Fibroblast of the aortic adventitia (primary cell): ENCODE measurements at places on chromosomes 13 and 19. TPM values are rescaled to one million over a fixed set of nuclear protein-coding genes. Genes with fewer than 3 reads are reported as not detected.

DNA sequence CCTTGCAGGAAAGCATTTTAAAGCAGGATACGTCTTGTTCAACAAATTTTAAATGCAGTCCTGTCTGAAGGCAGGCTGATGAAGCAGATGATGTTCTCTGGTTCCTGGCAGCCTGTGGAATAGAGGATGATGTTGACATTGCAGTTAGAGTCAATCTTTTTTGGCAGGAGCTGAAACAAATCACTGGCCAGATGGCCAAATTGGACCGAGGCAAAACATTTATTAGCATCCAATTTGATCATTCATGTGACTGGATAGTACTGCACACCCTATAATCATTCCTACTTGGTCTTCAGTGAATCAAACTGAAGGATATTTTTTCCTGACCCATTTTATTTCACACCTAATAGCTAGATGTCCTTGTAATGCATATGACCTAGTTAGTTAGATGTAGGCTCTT is 172.2 kb upstream of the SLC10A2 start:
- no peak for DNase-seq

CSNK1G2 gene
- 29.6 and 47.5 TPM in 2 replicates for total RNA-seq

EDNRB gene
- 1.3 and 23.3 TPM in 2 replicates for total RNA-seq

DNA sequence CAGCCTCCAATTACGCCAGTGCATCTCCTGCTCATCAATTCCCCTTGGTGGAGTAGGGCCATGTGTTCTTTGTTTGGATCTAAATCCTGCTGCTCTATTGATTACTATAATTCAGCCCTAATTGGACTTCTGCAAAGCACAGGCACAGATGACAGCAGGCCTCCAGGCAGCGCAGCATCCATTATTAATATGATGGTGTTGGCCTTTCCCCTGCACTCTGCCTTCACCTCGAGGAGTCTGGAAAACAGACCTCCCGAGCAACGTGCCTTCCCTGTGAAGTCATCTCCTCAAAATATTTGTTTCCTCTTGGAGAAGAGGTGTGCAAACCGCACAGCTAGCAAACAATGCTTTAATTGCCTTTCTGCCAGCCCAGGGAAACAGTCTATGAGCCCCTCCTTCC is 92.5 kb downstream of the UQCRFS1 start:
- DNase-seq, result no peak

RFX2 gene
- 10.7 and 14.2 TPM in 2 replicates for total RNA-seq

DNA sequence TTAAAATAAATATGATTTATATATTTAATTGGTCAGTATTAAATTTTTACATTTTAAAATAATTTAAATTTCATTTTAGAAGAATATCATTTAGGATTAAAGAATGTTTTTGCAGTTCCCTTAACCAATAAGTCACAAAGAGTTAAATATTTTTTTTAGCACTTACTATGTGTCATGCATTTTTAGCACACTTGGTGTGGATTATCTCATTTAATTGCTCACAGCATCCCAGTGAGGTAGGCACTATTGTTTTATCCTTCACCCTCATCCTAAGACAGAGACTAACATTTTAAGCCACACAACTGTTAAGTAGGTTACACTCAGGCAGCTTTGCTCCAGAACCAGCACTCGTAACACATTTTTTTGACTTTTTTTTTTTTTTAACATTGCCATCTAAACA is 78.2 kb downstream of the URI1 start:
- DNase-seq, result no peak

FAM216B gene
- total RNA-seq, result 0.25 TPM in 1 of 2 replicates, not detected in the other

DNA sequence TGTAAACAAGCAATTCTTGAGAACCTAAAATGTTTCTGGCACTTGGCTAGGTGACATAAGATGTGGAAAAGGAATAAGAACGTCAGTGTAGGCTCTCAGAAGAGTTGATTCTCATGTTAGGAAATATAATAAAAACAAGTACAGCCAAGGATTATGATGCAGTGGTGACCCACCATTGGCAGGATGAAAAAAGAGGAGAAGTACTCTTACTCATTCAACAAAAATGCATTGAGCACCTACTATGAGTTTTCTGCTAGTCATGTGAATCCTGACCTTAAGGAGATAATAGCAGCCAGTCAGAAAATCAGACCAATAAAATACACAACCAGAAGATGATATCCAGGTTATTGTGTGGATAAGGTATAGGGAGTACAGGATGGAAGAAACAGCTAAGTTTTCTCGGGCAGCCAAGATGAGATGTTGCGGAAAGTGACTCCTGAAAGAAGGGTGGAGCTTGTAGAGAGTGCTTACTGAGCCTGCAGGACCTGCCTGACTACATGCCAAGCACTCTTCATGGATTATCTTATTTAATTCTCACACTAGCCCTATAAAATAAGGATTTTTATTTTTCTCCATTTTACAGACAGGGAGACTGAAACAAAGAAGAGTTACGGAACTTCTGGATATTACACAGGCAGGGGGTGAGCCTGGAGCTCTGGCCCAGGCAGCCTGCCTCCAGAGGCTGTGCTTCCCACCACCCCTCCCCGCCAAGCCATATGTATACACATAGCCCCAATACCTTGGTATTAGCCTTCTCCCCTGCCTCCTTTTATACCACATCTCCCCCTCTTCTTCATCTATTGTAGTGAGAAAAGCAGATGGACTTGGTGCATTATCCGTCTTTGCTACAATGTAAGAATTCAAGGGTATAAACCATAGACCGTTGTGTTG is 58.0 kb downstream of the TGDS start:
- DNase-seq, result no peak

- peak; percentile 68 for DNase-seq
Observed at GRCh38 chr19:37931881-37932655, 25.1 kb downstream of the SIPA1L3 start.

- DNase-seq, result no peak
Observed at GRCh38 chr13:41286370-41286769, 23.0 kb upstream of the MTRF1 start.

PPAN gene
- 7.8 and 21.8 TPM in 2 replicates for total RNA-seq

DNA sequence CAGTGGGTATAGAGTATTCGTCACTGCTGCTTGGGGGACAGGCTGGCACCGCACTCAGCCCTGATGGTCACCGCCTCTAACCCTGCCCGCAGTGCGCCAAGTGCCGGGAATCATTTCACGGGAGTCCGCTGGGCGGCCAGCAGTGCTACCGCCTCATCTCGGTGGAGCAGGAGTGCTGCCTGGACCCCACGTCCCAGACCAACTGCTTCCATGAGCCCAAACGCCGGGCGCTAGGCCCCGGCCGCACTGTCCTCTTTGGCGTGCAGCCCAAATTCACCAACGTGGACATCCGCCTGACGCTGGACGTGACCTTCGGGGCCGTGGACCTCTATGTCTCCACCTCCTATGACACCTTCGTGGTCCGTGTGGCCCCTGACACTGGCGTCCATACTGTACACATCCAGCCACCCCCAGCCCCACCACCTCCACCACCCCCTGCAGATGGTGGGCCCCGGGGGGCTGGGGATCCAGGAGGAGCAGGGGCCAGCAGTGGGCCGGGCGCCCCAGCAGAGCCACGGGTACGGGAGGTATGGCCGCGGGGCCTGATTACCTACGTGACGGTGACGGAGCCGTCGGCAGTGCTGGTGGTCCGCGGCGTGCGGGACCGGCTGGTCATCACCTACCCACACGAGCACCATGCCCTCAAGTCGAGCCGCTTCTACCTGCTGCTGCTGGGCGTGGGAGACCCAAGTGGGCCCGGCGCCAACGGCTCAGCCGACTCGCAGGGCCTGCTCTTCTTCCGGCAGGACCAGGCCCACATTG is 14.5 kb downstream of the CNFN start:
- no peak for DNase-seq

COG3 gene
- 31.0 and 31.2 TPM in 2 replicates for total RNA-seq

- no peak for DNase-seq
Observed at GRCh38 chr13:20921572-20921971, 19.0 kb upstream of the XPO4 start.

ZNF865 gene
- 0.08 and 1.5 TPM in 2 replicates for total RNA-seq

- no peak for DNase-seq
Observed at GRCh38 chr13:30871588-30872275, 34.3 kb upstream of the MEDAG start.

DNA sequence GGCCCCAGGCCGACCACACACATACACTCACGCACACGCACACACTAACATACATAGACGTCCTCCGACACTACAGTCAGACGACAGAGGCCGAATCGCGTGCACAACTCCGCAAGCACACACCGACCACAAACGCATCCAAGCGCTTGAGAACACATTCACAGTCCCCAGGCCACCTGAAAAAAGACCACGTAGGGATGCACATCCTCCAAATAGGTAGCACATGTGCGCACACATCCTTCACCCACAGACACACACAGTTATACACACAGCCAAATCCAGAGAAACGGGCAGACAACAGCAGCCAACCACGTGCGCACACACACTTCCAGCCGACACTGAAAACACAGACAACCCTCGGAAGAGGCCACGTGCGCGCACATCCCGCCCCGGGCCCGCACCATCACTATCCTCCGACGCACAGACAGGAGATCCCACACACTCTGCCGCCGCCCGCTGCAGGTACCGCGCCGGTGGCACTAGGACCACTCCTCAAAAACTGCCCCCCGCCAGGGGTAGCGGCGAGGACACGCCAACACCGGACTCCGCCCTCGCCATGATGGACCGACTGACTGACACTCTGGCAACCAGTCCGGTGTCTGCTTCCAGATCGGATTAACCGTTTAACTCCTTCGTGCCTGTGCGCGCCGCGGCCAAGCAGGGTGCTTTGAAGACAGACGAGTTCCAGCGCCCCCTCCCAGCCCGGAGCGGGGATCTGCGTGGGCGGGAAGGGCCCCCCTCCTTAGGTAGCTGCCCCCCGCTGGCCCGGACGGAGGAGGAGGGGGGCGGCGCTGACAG is 493 bp upstream of the PDE4A start:
- peak; percentile 45 for DNase-seq

- DNase-seq, result peak; percentile 59
Observed at GRCh38 chr19:15154002-15154612, 46.7 kb downstream of the NOTCH3 start.

DNA sequence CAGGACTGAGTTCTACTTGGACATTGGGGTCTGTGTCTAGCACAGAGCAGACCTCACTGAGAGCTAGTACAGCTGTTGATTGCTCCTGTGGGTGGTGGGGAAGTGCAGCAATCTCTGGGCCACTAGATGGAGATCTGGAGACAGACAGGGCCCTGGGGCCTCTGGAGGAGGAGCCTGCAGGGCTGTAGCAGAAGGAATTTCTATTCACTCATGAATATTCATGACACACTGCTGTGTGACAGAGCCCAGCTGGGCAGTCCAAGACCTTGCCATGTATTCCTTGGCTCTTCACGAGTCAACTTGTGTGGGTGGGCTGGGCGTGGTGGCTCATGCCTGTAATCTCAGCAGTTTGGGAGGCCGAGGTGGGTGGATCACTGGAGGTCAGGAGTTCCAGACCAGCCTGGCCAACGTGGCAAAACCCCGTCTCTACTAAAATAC is 37.5 kb downstream of the SUGP2 start:
- peak; percentile 94 for DNase-seq

SSC5D gene
- total RNA-seq, result 10.7 and 18.7 TPM in 2 replicates

KIR3DL1 gene
- not detected in 2 replicates for total RNA-seq

RAVER1 gene
- 6.5 and 12.0 TPM in 2 replicates for total RNA-seq

DNA sequence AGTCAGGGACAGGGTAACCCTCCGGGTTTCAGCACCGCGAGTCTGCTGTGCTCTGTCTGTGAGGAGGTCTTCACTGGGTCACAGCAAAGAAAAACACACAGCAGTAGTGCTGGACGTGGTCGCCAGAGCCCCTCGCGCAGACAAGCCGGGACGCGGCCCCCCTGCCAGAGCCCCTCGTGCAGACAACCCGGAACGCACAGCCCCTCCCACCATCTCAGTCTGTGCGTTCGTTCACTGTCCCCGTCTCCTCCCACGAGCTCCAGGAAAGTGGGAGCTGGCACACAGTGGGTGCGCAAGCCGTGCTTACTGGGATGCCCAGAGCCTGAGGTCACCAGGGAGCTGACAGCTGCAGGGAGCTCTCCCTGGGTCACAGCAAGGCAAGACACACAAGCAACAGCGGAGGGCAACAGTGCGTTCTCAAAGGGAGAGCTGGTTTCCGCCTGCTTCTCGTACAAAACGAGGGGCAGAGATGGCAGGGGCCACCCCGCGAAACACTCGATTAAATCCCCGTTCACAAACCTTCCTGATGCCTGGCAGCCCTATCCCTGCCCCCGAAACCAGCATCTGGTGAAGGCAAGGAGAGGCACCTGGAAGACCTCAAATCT is 3.2 kb upstream of the PLPP2 start:
- no peak for DNase-seq

DNA sequence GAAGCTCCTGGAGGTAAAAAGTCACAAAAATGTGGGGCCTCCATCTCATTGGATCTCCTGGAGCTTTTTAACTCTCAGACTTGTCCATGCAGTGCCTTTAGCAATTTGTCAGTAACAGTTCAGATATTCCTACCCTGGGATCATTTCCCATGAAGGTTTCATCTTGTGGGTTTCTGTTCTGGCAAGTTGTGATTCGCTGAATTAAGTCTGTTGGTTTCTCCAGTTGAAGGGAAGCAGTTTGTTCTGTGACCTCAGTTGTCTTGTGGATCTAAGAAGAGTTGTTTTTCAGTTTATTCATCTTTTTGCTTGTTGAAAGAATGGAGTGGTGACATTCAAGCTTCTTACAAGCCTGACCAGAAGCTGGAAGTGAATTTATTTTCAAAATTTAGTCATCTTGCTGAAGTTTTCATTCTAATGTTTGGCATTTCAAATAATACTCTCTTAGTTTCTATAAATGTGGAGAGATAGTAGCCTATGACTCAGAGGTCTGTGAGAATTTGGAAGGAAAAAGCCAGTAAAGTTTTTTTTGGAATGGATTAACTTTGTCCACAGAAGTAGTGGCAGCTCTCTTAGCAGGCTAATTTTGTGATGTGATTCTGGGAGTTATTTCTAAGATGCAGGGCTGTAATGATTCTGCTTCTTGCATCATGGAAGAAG is 120.1 kb upstream of the CSNK1A1L start:
- peak; percentile 89 for DNase-seq

DNA sequence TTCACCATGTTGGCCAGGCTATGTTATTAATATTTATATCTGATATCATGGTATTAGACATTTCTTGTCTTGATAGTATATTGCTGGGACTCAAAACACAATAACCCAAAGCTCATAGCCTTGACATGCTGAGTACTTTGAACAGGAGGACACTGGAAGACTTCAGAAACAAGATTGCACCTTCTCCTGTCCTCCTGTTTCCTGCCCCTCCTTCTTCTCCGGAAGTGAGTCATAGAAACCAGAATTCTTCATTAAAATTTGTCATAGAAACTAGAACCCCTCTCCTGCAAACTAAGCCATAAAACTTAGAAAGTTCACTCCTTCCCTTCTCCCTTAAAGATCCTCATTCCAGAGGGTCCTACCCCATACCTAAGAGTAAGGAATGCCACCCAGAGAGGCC is 400.2 kb downstream of the SLITRK5 start:
- no peak for DNase-seq

KIR2DL1 gene
- not detected in 2 replicates for total RNA-seq

GRCh38 chr19:28210886-28211285 is 1002.1 kb downstream of the UQCRFS1 start:
- DNase-seq, result no peak
